Esophagus squamous epithelium (tissue), 5 donors: ENCODE measurements at places on chromosomes 2 and 18.

- no peak for DNase-seq
These were observed 63.8 kb downstream of the TTC27 start for GRCh38 chr2:32691678-32692077.

DNA sequence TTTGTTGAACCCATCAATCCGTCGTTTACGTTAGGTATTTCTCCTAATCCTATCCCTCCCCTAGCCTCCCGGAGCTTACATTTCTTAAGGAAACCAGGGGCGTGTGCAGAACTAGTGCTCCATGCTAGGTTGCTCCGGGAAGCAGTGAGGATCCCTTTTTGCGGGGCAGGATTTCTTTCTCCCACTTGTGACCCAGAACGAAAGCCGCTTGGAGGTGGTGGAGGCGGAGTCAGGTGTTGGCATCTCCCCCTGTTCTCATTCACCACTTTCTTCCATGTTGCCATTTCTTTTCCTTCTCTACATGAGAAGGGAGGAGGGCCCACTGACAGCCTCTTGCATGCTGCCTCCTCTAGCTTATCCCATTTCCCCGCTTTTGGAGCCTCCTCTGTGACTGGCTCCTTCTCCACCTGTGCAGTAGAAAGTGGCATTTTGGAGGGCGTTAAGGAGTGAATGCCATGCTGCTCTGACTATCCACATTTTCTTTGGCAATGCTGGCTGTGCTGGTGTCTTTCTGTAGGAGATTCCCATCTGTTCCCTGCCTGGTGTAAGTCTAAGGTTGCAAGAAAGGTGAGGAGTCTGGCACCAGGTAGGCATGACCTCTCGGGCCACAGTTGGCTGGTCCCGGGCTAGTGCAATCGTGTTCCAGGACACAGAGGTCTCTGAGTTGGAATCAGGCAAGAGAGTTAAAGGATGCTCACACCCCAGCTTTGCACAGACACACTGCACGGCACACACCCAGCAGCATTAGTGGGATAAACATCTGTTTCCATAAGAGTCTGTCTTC, 89.5 kb downstream of the ACKR3 start:
- DNase-seq, result no peak

DNA sequence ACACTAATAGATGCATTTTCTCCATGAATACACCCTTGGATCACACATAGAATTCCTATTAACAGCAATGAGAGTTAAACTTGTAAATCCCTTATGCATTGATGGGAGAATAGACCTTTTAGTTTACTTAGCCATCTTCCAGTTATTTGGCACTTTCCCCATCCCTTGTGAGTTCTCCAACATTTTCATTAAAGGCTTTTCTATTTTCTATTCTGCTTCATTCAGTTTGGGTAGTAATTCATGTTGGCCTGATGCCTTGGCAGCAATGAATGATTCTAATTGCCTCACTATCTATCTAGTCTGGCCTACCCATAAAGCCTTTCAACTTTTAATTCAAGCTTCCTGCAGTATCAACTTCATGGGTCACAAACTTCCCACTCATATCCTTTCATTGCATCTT, 32.3 kb downstream of the TBR1 start:
- no peak for DNase-seq

DNA sequence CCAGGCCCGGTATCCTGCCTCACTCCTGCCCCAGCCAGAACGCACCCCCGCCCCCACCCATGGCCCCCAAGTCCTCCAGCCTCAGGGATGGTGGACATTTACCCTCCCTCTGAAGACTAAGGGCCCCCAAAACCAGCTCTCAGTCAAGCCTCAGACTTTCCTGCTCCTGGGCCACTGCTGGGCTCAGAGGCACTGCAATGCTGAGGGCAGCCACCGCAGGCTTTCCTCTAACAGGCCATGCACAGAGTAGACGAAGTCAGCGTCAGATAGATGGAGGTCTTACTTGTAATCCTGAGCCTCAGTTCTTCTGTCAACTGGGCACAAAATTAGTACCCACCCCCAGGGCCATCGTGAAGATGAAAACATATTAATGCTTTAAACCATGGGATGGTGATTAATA, 92.6 kb downstream of the TTC32 start:
- DNase-seq, result no peak

DNA sequence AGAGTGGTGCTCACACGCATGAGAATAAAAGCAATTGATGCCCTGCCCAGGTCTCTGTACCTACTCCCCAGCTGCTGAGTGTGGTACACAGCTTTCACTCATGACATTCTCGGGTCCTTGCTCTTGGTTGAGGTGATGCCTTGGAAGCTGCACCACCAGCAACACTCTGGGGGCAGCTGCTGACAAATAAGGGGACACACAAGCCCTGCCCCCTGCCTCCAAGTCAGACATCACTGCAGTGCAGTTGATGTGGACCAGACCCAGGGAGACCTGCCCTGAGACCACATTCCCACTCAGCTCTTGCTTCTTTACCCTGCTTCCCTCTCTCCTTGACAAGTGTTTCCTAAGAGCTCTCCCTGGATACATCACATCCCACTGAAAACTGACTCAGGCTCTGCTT, 225.6 kb downstream of the ZBTB7C start:
- no peak for DNase-seq

- no peak for DNase-seq
These were observed 93.1 kb downstream of the TCF4 start for GRCh38 chr18:55494899-55495298.

GRCh38 chr2:214699236-214699635, 110.2 kb downstream of the BARD1 start:
- DNase-seq, result no peak

DNA sequence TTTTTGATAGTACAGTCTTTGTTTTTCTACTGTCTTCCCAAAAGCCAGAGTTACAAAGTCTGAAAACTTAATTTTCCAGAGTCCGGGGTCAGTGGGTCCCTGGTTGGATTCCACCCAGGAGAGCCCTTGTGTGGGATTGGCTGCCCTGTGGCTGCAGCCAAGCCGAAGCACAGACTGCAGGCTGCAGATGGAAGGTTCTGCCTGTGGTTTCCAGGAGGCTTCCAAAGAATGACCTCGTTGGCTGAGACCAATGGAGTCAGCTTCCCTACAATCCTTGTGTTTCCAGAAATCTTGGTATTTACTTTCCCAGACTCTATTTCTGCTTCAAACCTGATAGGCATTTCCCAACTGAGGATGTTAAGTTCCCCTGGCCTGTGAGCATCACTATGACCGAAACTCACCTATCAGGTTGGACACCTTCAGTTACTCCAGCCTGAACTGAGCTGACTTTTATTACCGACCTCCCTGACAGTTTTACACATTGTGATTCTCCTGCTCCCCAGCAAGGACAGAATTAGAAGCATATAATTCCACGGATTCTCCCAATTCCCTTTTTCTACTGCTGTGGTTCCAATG, 117.5 kb upstream of the CCDC68 start:
- DNase-seq, result no peak

DNA sequence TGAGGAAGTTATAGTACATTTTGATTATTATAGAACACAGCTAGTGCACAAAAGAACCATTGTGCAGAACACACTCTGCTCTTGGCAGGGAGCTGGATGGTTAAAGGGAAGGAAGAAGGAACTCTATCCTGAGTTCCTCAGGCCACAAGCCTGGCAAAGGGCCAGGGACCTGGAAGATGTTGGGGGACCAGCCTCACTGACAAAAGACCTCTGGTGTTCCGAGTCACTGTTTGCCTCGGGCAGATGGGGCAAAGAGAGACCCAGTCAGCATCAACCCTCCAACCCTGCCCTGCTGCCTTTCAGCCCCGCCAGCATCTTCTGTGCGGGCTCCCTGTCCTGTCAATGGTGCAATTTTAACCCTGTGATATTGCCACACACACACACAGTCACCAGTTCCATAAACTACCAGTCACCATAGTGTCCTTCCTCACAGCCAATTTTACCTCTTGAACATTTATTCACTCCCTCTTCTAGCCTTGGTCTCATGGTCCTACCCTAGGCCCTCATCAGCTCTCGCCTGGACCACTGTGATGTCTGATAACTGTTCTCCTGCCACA, 21.9 kb downstream of the NEMP2 start:
- DNase-seq, result no peak

- no peak for DNase-seq
These were observed 36.8 kb downstream of the DHRS9 start for GRCh38 chr2:169106134-169106533.

GRCh38 chr2:239171643-239172042, 229.2 kb downstream of the HDAC4 start:
- DNase-seq, result no peak

DNA sequence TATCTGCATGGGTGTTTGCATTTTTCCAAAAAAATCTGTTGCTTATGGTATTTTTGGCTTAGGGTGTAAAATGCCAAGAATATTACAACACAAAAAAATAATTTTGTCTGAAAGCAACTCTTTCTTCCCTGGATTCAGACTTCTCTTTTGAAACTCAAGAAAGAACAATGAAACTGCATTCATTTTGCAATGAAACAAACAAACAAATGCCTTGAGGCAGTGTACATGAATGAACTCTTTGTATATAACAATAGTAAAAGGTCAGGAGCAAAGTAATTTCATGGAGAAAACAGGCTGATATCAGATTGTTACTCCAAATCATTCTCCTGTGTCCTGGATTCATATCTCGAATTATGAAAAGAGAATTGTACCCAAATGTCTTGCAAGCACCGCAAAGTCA, 301.6 kb upstream of the CDH20 start:
- DNase-seq, result no peak

GRCh38 chr2:100767810-100768806, 51.8 kb upstream of the NPAS2 start:
- no peak for DNase-seq

DNA sequence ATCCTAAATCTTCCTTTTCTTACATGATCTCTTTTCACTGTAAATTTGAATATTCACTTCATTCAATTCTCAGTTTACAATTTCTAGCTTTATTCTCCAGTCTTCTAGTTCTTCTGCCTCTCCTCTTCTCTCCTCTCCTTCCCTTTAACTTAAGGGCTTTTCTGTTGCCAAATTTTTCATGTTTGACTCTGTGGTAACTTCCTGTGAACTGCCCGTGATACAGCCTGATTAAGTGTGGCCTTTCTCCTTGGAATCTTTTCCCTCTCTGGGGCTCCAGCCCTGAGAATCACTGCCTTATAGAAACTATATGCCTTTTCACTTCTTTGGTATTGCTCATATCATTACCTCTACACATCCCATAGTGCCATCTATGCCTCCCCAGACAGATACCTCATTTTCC, 1923.8 kb upstream of the CELF4 start:
- DNase-seq, result no peak

DNA sequence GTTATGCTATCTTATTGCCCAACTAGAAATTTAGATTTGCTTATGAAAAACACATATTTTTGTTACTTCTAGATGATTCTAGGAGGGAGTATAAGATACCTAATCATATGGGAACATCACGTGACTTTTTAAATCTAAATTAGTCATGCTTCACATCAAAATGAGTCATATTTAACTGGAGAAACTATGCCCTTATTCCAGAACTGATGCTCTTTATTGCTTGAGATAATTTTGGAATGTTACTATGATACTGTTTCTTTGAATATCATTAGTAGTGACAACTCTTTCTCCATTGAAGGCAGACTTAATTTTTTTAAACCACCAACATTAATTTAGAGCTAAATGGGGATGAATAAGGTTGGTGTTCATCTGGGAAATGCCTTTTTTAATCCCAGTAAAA, 19.9 kb upstream of the ELAC1 start:
- no peak for DNase-seq

- no peak for DNase-seq
These were observed 121.6 kb downstream of the GALNT1 start for GRCh38 chr18:35703043-35703688.

GRCh38 chr2:70947556-70948184, 12.0 kb downstream of the ATP6V1B1 start:
- DNase-seq, result no peak

- no peak for DNase-seq
These were observed 326.5 kb downstream of the SATB2 start for GRCh38 chr2:199131136-199131655.

DNA sequence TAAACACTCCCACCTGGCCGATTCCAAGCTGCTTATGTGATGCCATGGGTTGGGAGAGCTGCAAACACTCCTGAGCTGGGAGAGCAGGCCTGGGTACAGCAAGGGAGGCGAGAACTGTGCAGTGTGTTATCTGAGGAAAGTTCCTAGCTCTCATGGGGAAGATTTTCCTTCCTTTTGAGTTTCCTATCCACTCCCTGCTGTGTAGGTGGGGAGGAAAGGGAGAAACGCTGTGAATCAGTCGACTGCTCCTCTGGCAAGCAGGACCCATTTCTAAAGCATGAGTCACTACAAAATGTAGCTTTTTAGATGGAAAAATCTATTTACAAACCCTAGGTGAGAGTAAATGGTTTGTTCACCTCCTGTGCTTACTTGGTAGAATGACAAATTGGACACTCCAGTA, 80.4 kb downstream of the SH3RF3 start:
- no peak for DNase-seq

GRCh38 chr2:110114831-110115255, 779 bp downstream of the MALL start:
- no peak for DNase-seq

DNA sequence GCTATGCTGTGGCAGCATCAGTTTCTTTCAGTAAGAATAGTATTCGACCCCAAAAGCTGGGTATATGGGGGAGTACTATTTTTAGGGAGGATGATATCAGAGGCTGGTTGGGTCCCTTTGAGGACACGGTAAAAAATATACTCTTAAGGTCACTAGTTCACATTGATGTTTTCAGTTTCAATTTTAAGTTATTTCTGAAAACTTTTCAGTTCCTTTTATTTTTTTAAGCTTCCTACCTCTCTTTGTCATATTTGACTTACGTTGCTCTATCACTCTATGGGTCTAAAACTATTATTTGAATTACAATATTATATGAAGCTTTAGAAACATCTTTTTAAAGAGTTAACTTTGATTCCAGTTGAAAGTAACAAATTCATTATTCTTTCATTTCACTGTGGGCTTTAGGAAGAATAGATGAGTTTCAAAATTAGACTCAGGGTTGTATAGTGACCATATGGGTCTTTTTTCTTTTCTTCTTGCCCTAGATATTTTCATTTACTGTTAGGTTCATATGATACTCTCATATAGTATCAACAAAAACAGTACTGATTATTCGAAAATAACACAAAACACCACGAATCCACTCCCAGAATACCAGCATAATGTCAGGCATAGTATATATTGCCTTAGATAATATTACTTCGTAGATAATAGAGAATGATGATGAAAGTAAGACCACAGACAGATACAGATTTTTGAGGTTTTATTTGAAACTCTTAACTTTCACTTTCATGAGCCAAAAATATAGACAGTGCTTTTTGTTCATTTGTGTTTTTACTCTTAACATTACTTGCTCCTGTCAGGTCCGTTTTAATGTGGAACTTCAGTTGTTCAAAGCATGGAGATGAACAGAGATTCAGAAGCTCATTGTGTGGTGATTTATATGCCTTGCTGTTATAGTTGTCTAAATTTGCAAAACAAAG, 9.8 kb downstream of the RMDN2 start:
- DNase-seq, result no peak

- DNase-seq, result no peak
These were observed 179.7 kb downstream of the ANAPC1 start for GRCh38 chr2:111704246-111704645.

DNA sequence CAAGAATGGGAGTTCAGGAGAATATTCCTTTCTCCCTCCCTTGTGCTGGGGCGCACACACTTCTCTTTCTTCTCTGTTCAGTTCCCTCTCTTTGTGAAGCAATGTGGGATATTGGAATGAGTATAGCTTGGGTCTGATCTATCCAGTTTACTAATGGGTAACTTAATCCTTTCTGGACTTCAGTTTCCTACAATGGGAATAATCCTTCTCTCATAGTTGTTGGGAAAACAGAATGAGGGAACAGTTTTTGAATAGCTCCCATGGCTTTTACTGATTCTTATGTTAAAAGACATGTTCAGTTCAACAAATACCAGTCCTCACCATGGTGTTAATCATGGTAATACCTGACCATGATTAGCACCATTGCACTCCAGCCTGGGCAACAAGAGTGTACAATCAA, 93.1 kb downstream of the ARL4C start:
- DNase-seq, result no peak
